ENCODE measurements at places on chromosomes 2 and 18.

GRCh38 chr18:4102901-4103300 is 352.2 kb downstream of the DLGAP1 start:
- no peak for DNase-seq

GRCh38 chr18:62044490-62045000 is 142.3 kb downstream of the PIGN start:
- no peak for DNase-seq

DNA sequence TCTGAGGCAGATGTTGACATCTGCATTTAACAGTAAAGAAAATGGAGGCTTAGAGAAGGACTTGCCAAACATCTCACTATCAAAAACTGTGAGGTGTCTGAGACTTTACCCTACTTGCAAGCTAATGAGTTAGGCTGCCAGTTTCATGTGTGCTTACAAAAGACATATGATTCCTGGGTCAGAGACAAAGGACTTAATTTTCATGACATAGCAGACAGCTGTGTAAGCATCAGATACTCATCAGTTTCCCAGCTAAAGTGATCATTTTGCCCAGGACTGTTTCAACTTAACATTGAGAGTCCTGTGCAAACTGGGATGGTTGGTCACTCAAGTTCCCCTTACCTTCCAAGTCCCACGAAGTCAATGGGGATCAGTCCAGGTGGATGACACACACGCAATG is 18.9 kb upstream of the DAPL1 start:
- DNase-seq, result no peak

GRCh38 chr18:12278741-12279682 is 24.9 kb downstream of the CIDEA start:
- no peak for DNase-seq

DNA sequence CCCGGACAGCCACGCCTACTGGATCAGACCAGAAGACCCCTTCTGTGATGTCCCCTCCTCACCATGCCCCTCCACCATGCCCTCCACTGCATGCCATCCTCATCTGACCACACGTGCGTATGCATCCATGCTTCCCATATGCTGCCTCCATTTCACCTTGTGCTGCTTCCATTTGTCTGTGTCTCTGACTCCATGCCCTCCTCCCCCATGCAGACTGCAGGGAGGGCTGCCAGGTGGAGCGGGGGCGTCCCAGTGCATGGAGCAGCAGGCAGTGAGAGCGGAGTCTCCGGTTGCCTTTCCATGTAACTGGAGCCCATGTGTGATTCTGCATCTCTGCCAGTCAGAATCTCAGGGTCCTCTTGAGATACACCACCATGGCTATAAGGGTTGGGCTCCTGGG is 52.6 kb downstream of the COA5 start:
- DNase-seq, result no peak

GRCh38 chr2:121977326-121977725 is 221.9 kb downstream of the TSN start:
- DNase-seq, result no peak

DNA sequence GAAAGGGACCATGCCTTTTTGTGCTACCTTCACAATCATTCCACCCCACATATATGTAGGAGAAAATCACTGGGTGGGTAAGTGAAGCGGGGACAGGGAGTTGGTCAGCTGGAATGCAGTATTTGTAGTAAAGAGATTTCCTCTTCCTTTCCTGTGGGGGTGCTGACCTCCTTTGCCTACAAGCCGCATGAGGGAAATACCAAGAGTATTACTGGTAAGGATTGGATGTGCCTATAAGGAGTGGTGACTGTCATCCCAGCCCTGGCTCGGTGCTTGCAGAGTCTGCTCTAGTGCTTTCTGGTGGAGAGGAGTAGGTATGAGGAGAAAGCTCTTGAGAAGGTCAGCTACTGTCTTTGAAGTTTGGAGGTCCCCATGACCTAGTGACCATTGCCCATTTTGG is 324.6 kb downstream of the HRH4 start:
- DNase-seq, result no peak

GRCh38 chr18:70376137-70376913 is 87.5 kb downstream of the SOCS6 start:
- DNase-seq, result no peak

DNA sequence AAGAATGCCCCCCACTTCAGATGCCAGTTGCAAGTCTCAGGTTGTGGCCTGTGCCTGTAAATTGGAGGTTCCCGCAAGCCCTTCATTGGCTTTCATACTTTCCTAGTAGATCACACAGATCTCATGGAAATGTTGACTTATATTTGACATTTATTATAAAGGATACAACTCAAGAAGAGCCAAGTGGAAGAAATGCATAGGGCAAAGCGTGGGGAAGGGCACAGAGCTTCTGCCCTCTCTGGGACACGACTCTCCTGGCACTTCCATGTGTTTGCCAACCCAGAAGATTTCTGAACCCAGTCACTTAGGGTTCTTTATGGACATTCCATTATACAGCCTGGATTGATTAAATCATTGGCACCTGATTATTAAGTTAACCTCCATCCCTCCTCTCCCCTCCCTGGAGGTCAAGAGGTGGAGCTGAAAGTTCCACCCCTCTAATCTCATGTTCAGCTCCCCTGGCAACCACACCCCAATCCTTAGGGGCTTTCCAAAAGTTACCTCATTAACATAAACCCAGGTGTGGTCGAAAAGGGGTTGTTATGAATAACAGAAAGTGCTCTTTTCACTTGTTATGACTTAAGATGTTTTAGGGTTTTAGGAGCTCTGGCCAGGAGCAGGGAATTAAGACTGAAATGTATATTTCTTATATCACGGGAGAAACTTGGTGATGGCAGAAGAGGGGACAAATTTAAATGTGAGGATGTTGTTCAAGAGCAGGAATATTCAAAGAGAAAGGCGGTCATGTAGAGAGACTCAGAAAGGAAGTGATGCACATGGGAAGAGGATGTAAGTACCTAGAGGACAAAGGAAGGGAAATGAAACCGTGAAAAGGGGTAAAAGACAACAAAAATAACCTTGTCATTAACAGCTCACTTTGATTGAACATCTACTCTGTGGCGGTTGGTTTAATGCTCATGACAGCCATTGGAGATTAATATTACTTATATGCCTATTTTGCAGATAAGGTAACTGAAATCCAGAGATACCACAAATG is 31.8 kb downstream of the SP100 start:
- DNase-seq, result no peak

DNA sequence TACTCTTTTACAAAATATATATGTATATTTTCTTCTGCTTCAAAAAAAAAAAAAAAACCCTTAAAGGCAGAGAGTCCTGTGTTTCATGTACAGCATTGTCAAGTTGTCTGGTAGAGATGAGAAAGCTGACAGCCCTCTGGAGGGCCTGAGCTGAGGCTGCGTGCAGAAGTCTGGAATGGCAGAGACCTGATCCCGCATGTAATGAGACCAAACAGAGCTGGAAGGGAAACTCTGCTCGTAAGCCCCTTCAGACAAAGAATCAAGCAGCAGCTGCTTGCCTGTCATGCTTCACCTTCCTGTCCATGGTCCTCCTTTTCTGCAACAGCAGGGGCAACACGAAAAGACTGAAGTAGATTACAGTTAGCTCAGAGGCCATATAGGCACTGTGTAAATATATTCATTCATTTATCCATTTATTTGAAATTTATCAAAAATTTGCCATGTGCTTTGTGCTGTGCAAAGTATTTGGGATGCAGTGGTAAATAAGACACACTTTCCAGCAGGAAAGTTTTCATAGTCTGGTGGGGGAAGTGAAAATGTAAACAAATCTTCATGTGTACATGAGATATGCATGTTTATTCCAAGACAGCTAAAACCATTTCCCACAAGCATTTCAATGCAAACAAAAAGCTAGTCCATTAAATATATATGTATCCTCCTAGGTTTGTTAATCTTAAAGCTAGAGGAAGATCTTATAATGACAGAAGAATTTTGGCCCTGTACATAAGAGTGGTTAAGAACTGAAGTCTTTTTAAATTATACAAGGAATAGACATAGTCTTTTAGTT is 912.7 kb downstream of the CPS1 start:
- DNase-seq, result no peak

DNA sequence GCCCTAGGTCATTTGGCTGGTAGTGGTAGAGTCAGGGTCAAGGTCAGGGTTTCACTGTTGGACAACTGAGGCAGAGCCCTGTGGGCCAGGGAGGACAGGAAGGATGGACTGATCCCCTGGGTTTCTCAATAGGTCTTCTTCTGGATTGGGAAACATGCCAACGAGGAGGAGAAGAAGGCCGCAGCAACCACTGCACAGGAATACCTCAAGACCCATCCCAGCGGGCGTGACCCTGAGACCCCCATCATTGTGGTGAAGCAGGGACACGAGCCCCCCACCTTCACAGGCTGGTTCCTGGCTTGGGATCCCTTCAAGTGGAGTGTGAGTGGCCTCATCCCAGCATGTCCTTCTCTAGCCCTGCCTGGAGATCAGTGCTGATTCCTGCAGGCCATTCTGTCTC is 18.1 kb downstream of the VIL1 start:
- no peak for DNase-seq

DNA sequence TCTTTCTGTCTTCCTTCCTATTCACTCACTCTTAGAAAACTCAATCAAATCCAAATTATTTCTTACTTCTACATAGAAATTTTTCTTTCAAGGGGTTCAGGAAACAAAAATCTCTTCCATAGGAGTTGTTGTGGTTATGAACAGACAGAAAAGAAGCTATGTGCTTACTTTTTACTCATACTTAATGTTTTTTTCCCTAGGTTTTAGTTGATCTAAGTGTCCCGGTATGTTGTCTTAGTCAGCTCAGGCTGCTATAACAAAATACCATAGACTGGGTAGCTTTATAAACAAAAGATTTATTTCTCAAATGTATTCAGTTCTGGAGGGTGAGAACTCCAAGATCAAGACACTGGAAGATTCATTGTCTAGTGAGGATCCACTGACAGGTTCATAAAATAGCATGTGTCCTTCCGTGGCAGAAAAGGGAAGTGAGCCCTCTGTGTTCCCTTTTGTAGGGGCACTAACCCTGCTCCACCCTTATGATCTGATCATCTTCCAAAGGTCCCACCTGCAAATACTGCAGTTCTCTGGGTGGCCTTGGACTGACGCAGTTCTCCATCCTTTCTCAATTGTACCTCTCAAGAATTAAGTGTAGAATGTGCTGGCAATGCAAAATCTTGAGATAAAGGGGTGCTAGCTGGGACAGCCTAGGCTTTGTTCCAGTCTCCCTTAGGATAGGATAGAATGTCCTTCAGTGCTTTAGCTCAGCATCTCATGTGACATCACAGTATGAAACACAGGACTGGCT is 14.4 kb upstream of the VRK2 start:
- DNase-seq, result no peak

GRCh38 chr2:69375494-69376353 is 11.3 kb downstream of the GFPT1 start:
- no peak for DNase-seq

GRCh38 chr18:8121942-8122480 is 487.2 kb upstream of the RAB12 start:
- DNase-seq, result no peak

- no peak for DNase-seq
Observed at GRCh38 chr2:47177043-47177565, 22.0 kb upstream of the STPG4 start.

GRCh38 chr2:147416099-147416498 is 428.7 kb upstream of the ACVR2A start:
- no peak for DNase-seq

DNA sequence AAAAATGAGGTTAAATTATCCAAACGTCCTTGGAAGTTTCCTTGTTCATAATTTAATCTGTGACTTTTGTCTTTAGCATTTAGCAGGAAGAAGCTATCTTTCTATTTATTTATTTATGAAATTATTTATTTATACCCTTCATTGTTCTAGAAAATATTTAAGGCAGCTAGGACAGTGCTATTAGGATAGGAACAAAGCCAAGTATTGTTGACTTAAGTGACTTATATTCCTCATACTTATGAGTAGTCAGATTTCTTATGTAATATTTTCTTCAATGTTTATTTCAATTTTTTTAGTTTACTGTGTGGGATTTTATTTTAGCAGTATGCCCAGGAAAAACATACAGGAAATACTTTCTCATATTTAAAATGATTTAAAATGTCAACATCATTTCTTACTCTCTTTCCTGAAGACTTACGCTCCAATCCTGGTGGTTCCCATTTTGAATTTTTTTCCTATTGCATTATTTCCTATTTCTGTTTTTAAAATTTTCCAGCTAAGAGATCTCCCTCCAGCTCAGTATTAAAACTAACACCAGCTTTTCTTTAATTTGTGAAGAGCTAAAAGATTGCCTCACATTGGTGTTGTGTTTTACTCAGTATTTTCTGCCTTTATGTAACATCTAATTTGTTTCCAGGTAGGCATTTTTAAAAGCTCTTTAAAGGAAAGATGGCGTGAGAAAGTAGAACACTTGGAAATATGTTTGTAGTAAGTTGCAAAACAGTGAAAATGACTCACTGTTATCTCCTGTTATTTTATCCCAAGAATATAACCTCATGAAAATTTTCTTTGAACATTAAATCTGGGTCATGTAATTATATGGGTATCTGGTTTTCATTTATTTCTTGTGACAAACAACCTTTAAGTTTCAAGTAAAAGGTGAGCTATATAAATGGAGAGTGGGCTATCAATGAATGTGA is 32.2 kb downstream of the MAPRE2 start:
- DNase-seq, result no peak

DNA sequence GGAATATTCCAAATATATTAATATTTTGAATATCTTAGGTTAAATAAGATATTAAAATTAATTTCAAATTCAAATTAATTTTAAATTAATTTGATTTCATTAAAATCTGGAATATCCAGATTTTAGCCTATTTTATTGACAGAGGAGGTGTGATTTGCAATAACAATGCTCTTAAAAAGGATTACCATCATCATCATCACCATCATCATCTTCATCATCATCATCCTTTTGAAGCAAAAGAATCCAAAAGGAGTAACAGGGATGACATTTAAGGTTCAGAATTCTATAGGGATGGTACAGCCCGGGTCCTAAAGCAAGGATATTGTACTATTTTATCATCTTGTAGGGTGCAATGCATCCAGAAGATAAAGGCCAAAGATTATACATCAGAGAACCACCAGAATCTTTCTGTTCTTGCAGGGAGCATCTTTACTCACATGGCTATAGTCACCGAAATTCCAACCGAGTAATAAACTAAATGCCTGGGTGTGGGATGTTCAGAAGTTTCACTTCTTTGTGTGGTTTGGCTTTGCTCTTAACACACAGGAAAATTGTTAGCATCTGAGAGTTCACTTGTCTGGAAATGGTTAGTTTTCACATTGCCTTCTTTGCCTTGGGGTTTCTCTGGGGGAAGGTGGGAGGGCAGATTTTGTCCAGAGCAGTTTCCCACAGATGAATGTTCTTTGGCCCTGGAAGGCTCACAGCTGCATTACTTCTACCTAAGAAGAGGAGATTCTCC is 99.1 kb upstream of the ITGA6 start:
- DNase-seq, result no peak
